ENCODE measurements at places on chromosomes 7 and 10.
A peak's percentile ranks its signal among the peaks of the same experiment; 100 is the strongest.

DNA sequence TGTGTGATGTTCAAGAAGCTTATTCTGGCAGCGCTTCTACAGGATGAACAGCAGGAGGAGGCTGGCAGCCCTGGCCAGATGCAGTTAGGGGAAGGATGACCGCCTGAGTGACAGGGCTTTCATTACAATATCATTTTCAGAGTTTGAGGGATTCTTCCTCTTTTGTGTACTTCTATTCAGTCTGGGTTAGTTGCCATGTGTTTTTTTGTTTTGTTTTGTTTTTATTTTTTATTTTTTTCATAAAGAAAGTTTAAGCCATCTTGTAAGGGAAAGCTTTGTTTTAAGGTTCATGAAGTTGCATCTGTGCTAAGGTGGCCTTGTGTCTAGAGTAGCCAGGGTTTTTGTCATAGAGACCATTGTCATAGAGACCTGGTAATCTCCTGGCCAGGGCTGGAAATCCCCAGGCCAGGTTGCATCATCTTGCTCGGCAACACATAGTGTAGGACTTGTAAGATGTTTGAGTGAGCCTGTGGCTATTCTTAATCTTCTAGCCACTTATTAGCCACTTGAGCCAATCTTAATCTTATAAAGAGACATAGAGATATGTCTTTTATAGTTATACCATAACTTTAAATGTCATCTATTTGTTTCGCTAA is 230.5 kb upstream of the TMEM229A start:
- DNase-seq = no peak

DNA sequence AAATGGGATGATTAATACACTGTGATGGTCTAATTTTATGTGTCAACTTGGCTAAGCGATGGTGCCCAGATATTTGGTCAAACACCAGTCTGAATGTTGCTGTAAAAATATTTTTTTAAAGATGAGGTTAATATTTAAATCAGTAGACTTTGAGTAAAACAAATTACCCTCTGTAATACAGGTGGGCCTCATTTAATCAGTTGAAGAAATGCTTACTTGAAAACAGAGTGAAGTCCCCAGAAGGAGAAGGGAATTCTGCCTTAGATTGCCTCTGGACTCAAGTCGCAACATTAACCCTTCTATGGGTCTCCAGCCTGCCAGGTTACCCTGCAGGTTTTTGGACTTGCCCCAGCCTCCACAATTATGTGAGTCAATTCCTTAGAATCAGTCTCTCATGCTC is 49.8 kb upstream of the AGK start:
- no peak for DNase-seq

GRCh38 chr7:15084368-15084767 is 181.8 kb upstream of the DGKB start:
- no peak for DNase-seq

DNA sequence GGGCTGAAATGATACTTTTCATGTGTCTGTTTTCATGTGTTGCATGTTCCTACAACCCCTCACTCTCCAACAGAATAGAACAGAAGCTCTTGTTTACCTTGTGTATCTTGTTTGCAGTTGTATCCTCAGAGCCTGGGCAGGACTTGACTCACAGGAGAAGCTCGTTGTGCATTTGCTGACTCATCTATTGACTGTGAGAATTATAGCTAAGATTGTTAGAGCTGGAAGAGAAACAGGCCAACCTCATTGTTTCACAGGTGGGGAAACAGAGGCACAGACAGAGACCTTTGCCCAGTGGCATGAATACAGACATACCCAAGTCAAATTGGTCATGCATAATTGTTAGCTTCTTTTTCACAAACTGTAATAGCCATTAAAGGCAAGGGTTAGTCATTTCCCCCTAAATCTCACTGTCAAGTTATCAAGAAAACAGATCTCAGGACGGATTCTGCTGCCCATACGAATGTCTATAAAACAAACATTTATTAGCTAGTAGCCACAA is 4.6 kb upstream of the TSPAN15 start:
- peak; percentile 87 for DNase-seq

All from EH (cell line).